Fibroblast of mammary gland (primary cell): ENCODE measurements at places on chromosomes 6 and 20.
A peak's percentile ranks its signal among the peaks of the same experiment; 100 is the strongest.

- no peak for DNase-seq
These were observed 128.2 kb upstream of the PTPN1 start for GRCh38 chr20:50381771-50382593.

DNA sequence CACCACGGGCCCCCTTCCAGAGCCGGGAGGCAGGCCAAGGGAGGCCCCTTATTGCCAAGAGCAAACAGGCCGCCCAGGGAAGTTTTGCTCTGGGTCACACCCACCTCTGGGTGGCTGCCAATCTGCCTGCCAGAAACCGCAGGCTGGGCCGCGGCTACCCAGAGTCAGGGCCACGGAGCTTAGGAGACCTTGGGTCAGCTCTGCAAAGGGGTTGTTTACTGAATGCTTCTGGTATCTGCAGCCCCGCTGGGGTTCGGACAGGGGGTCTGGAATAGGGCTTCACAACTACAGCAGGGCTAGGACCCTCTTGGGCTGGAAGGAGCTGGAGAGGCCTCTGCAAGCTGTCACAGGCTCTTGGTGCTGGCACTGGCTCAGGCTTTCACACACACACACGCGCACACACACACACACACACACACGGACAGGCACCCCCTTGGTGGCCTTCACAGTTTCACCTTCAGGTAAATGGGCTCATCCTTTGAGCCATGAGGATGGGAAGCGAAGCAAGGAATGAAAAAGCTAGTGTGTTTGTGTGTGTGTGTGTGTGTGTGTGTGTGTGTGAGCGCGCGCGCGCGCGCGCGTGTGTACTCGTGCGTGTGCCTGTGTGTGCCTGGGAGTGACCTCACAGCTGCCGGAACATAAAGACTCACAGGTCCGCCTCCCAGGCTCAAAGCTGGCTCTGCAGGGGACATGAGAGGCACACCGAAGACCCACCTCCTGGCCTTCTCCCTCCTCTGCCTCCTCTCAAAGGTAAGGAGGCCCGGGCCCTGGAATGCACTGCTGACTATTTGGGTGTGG lies at the start of gene CCN5:
Gene CCN5, plus strand, starts transcription at position 669 of the 798 bp plus-strand sequence. Its CDS starts 22 bp downstream, at position 691.
- peak; percentile 85 for DNase-seq

GRCh38 chr6:82237013-82237412 lies 10.5 kb downstream of the IBTK start:
- no peak for DNase-seq

DNA sequence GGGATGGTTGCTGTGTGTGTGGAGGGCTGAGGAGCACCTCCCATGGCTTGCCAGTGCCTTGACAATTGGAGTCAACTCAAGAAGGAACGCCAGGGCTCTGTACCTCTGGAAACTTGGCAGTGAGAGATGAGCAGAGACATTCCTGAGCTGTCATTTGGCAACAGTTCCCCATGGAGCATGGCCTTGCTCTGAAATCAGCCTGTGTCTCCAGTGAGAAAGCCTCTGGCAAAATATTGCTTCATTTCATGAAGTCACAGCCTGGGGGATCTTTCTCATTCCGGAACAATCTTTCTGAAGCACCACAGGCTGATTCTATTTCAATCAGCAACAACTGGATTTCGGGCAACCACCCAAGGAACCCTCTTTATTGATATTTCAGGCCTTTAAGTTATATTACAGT lies 52.2 kb upstream of the FNDC1 start:
- DNase-seq = peak; percentile 49

- no peak for DNase-seq
These were observed 293.4 kb upstream of the SPTLC3 start for GRCh38 chr20:12715371-12715770.

GRCh38 chr6:63731930-63732329 lies 96.3 kb downstream of the PHF3 start:
- peak; percentile 12 for DNase-seq

DNA sequence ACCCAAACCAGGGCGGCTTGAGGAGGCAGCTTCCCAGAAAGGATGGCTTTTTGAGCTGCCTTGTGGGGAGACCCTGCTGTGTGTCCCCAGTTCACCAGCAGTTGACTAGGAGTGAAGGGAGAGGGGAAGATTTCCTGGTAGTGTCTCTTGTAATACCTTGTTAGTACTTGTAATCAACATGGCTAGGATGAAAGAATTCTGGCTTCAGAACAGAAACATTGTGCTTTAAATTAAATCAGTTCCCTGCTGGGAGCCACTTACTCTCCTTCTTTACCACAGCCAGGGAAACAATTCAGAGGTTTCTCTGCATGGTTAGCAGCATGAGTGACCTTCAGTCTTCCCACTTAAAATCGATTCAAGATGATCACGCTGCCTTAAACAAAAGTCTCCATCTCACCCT lies 525.4 kb upstream of the ID4 start:
- DNase-seq = no peak

- DNase-seq = peak; percentile 11
These were observed 331.8 kb downstream of the RIMS1 start for GRCh38 chr6:72218125-72218524.

DNA sequence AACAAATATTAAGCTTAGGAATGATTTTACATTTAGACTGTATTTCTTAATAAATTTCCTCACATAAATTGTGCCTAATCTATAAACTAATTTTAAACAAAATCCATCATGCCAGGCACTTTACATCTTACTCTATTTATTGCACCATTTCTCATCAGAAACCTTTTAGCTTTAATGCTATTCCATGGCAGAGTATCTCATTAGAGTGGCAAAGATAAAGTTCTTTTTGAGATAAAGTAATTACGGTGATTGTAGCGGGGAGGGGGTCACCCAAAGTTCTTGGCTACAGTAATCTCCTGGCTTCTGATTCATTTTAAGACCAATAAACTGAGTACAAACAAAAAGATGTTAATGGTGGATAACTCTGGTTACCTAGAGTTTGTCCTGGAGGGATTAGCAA lies 532.1 kb downstream of the PRKN start:
- no peak for DNase-seq

GRCh38 chr6:170134471-170135440 lies 156.1 kb downstream of the DLL1 start:
- no peak for DNase-seq

DNA sequence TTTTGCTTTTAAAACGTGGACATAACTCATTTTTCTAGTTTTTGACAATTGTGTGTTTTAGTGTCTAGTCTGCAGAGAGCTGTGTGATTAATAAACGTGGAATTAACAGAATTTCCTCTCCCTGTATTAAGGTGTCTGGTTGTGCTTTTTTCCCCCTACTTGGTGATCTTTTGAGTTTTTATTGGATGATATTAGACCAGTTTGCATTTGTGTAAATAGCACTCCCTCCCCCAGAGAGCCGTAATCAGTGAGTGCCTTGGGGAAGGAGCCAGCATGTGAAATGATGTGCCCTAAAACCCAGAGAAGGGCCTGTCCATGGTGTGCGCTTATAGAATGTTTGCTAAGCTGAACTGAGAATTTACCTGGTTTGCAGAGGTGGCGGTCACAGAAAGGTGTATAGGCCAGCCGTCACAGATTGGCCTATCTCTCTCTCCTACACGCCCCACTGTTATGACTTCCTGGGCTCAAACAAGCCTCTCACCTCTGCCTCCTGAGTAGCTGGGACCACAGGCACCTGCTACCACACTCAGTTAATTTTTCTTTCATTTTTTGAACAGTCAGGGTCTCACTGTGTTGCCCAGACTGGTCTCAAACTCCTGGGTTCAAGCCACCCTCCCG lies 42.4 kb downstream of the ALDH5A1 start:
- DNase-seq = no peak

DNA sequence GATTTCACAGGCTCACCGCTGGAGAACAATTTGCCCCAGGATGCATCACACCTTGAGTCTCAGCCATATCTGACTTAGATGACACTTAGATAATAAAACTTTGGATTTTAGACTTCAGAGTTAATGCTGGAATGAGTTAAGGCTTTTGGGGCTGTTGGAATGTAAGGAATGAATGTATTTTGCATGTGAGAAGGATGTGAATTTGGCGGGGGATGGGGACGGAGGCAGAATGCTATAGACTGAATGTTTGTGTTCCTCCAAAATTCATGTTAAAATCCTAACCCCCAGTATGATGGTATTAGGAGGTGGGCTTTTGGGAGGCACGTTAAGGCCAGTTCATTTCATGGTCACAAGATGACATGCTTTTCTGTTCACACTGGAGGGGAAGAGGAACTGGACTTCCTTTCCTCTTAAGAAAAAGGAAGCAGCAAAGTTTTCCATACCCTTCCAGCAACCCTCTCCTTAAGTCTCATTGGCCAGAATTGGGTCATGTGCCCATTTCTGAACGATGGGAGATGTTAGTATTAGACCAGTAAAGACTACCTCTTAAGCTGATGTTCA lies 5.8 kb upstream of the SRXN1 start:
- no peak for DNase-seq

DNA sequence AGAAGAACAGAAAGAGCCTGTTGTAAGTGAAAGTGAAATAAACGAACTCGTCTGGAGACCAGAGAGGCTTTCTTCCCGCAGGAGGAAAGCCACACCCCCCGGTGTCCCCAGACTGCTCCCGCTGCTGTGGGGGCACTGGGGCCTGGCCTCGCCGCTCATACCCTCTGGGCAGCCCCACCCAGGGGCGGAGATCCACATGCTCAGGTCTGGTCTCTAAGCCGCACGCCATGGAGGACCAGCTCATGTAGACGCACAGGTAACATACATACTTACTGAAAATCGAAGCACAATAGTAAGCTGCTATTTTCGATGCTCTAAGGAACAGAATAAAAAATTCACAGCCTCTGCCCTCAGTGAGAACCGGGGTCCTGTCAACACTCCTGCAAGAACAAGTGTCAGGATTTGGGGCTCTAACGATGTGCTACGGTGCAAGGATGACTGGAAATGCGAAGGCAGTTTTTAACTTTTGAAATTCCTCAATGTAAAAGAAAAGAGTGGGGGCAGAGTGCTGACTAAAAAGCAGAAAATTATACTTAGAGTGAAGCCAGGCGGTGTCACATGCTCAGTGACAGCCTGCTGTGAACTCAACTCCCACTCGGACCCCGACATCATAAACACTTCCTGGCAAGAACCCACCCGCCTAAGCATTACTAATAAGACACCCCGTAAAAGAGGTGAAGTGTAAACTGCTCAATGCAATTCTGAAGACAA lies 110.5 kb downstream of the IRF4 start:
- peak; percentile 4 for DNase-seq

DNA sequence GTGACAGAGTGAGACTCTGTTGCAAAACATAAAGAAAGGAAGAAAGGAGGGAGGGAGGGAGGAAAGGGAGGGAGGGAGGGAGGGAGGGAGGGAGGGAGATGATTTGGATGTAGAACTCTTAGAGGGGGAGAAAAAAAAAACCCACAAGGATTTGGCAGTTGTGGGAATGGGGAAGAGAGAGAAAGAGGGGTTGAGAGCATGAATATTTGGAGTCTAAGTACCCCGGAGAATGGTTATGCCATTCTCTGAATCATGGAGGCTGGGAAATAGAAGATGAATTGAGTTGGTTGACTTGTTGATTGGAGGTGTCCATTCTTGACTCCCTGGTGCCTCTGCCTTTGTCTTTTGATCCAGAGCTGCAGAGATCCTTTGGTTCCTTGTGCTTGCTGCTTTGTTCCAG lies 35.7 kb downstream of the RALY start:
- DNase-seq = no peak

GRCh38 chr6:131917318-131917717 lies 33.9 kb downstream of the CCN2 start:
- DNase-seq = no peak

DNA sequence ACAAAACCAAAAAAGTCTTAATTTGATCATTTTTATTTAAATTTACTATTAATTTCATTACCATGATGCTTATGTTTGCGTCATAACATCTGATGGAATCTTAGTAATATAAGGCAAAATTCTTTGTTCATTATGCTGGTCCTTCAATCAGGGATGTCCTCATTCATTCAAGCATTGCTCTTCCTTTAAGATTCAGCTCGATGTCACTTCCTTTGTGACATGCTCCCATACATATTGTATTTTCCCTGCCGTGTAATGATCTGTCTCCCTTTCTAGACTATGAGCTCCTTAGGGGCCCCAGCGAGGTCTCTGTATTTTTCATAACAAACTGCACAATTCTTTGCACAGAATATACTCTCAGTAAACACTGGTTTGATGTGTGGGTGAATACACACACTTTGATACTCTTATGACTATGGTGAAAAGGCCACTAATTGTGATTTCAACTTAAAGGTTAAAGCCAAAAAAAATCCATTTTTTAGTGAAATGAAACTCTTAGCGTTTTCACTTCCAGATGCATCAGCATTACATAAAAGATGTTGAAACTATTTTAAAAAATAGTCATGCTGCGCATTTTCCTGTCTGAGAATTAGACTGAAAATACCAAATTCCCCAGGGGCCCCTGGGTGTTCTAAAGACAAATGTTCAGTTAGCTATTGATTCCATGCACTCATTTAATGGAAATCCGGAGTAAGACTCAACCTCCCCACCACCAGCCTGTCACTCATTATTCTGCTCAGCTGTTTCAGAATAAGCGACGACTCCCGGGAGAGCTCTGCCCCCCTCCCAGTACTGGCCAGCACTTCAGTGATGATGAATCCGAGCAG lies 169.7 kb downstream of the ATXN1 start:
- DNase-seq = peak; percentile 55

- DNase-seq = no peak
These were observed 7.2 kb downstream of the PRDM13 start for GRCh38 chr6:99613705-99614429.

DNA sequence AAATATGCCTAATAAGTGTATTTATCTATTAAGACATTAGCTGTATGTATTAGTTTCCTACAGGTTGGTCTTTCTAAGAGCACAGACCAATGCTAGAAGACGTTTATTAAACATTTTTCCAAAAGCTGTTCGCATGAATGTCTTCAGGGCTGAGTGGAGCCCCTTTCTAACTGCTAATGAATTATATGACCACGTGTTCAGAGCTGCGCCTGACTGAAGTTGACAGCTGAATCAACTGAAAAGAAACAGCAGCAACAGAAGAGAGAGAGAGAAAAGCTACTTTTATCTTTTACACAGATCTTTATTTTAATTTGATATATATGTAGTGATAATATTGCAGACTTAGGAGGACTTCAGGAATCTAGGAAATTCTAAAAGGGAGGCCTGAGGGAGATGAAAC lies 75.2 kb upstream of the ARID1B start:
- no peak for DNase-seq

DNA sequence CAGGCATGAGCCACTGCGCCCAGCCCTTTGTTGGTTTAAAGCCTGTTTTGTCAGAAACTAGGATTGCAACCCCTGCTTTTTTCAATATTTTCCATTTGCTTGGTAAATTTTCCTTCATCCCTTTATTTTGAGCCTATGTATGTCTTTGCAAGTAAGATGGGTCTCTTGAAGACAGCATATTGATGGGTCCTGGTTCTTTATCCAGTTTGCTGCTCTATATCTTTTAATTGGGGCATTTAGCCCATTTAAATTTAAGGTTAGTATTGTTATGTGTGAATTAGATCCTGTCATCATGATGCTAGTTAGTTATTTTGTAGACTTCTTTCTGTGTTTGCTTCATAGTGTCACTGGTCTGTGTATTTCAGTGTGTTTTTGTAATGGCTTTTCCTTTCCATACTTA lies 46.8 kb downstream of the ZC2HC1B start:
- no peak for DNase-seq

DNA sequence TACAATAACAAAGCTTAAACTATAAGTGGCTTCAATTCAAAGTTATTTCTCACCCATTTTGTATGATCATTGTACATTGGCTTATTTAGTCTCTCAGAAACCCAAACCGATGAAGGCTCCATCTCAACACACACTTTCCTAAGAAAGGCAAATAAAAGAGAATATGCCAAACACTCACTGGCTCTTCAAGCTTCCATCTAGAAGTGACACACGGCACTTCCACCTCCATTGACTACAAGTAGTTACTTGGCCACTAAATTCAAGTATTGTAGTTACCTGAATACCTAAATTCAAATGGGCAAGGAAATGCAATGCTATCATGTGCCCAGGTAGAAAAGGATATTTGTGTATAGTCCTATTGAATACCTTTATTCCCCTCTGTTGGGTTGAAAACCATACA lies 170.6 kb downstream of the OGFRL1 start:
- no peak for DNase-seq
